ENCODE measurements at places on chromosomes 13 and 19. TPM values are rescaled to one million over a fixed set of nuclear protein-coding genes. Genes with fewer than 3 reads are reported as not detected.
A peak's percentile ranks its signal among the peaks of the same experiment; 100 is the strongest.

- no peak for DNase-seq
Measured at GRCh38 chr19:8456064-8456463, 11.3 kb downstream of the HNRNPM start.

Gene CLEC4G
- not detected for total RNA-seq

Gene NLRP4
- not detected for total RNA-seq

GRCh38 chr19:18002347-18002850 lies 5.6 kb upstream of the ARRDC2 start:
- DNase-seq, result no peak

DNA sequence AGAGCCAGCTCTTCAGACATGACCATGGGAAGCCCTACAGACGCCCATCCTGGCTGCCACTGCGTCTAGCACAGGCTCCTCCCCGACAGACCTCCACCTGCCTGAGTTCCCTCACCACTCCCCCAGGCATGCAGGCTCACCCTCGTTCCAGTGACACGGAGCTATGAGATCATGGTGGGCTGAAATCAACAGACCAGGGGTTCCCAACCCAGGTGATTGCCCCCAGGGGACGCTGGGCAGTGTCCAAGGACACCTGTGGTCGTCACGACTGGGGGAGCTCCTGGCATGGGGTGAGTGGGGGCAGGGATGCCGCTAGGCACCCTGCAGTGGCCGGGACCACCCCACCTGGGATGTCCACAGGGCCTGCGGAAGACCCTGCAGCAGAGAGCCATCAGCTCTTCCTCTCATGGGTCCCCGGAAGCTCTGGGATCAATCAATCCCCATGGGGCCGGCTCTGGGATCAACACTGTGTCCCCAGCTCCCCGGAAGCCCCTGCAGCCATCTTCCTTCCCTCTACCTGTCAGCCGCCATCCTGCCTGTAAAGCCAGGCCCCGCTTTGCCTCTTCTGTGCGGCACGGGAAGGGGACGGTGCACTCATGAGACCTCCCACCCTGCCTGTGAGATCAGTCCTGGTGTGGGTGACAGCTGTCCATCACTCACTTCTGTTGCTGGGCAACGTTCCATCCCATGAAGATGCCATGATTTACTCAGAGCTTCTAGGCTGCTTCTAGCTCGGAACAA lies 12.8 kb upstream of the MADCAM1 start:
- DNase-seq, result no peak

GRCh38 chr13:31755803-31756212 lies 16.5 kb downstream of the RXFP2 start:
- no peak for DNase-seq

DNA sequence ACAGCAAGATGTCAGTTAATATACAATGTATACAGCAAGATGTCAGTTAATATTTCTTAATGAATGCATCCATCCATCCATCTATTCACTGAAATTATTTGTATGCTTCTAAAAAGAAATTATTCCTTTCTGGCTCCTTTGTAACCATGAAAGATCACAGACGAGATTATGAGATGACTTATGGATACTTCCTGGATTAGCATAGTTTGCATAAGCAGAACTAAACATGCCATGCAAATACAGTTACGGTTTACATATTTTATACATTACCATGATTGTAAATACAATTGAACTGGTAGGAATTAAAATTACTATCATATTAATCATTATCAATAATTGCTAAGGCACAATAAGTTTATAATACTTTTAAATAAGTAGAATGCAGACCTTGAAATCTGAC lies 32.7 kb downstream of the NALCN start:
- DNase-seq, result no peak

DNA sequence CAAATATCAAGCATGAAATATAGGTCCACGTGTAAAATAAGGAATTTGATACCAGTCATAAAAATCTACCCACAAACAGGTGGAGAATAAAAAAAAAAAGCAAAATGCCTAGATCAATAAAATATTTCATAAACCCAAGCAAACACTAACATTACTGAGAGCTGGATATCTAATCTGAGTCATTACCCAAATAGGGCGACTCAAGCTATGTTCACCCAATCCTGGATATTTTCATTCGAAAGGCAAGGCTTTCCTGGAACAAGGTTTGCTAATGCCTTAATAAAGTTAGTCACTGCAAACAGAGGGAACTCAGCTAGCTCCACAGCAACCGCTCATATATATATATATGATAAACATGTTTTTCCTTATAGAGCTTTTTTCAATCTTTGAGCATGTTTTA lies 33.5 kb upstream of the TM9SF2 start:
- no peak for DNase-seq

Gene PSG4
- total RNA-seq, result not detected

Gene RABAC1
- 36.0 TPM for total RNA-seq

GRCh38 chr19:38952395-38953165 lies 21.8 kb downstream of the MRPS12 start:
- DNase-seq, result peak; percentile 63

DNA sequence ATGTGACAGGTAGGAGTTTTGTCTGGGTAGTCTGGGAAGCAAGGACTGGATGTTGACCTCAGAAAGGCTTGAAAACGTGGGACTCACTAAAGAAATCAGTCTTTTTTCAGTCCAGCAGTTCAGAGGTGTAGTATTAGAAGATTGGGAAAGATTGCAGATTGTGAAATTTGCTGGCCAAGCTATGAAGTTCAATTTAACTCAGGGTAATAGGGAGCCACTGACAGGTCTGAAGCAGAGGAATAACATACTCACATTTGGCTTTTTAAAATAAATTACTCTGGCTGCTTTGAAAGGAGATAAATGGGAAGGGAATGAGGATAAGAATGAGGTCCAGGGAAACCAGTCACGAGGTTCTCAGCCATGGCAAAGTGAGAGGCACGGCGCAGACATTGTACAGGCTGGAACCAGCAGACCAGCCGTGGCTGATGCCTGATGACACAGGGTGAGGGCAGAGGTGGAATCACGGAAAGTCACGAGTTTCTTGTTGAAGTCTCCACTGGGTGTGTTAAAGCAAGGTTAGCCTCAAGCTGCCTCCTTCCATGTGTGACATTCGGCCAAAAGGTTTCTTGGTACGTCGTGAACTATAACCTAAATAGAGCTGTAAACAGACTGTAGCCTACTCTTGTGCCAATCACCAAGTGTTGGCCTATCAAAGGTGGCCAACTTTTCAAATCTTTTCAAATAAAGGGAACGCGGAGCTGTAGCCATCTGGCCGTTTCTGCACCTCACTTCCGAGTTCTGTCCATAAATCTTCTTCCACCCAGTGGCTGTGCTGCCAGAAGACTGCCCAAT lies 377.6 kb downstream of the IRS2 start:
- DNase-seq, result no peak

Gene PRPF31
- total RNA-seq, result 28.5 TPM

GRCh38 chr13:48656608-48657007 lies 2.9 kb downstream of the CYSLTR2 start:
- no peak for DNase-seq

- DNase-seq, result no peak
Measured at GRCh38 chr13:105177265-105177900, 1358.1 kb downstream of the EFNB2 start.

DNA sequence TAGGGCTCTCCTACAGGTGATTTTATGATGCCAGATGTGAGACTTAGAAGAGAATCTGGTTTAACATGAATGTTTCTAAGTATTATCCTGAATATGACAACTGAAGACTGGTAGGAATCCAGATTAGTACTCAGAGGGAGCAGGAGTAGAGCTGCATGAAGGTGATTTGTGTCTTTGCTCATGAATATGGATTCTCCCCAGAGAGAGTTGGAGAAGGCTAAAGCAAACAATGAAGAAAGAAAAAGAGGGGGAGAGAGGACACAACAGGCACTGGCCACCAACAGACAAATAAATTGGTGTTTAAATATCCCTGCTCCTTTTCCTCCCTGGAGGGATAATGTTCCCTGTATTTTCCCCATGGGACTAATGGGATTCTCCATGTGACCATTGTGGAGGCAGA lies 427.0 kb upstream of the KLF12 start:
- no peak for DNase-seq

Data from NCI-H460 (cell line).